ENCODE measurements at places on chromosomes 11 and 22.

DNA sequence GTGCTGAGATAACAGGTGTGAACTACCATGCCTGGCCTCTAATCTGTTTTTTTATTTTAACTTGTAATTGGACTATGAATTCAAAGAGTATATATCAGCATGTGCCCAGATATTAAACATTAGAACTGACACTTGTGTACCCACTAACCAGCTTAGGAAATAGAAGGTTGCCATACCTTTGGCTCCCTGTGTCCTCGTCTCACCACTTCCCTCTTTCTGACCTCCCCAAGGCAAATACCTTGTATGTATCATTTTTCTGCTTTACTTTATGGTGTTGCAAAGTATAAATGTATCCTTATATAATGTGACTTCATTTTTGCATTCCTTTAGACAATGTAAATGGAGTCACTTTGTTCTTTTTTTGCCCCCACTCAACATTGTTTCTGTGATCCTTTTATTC is 9.1 kb downstream of the PPP6R3 start:
- no peak for DNase-seq

DNA sequence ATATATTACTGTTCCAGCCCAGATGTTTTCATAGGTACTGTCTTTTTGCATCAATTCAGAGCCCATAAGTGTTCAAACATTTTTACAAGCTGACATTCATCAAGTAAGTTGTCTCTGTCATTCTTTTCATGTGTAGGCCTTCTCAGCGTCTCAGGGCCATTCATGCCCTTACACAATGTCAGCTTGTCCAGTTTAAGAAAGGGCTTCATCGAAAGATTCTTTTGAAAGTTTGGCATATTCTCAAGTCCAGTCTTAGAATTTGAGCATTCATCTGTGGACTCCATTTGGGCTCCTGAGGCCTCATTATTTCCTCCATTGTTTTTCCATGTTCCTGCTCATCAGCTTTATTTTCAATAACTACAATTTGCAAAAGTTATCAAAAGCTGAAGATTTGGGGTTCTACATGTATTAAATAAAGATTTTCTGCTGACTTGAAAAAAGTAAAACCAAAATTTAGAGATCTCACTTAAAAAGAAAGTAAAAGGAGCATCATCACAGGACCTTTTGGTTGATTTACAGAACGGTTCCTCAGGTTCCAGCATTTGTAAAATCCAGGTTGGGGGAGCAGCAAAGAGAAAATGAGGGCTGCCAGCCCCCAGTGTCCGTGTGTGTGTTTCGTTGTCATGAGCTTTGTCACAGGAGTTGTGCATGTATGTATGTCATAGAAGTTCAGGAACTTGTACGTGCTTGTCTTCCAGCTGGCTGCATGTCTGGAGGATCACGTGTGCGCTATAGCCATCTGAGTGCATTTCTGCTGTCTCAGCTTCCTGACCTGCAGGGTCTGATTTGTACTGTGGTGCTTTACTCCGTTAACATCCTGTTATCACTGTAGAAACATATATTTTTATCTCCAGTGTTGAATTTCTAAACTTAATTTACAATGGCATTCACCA is 15.6 kb downstream of the MOV10L1 start:
- no peak for DNase-seq

DNA sequence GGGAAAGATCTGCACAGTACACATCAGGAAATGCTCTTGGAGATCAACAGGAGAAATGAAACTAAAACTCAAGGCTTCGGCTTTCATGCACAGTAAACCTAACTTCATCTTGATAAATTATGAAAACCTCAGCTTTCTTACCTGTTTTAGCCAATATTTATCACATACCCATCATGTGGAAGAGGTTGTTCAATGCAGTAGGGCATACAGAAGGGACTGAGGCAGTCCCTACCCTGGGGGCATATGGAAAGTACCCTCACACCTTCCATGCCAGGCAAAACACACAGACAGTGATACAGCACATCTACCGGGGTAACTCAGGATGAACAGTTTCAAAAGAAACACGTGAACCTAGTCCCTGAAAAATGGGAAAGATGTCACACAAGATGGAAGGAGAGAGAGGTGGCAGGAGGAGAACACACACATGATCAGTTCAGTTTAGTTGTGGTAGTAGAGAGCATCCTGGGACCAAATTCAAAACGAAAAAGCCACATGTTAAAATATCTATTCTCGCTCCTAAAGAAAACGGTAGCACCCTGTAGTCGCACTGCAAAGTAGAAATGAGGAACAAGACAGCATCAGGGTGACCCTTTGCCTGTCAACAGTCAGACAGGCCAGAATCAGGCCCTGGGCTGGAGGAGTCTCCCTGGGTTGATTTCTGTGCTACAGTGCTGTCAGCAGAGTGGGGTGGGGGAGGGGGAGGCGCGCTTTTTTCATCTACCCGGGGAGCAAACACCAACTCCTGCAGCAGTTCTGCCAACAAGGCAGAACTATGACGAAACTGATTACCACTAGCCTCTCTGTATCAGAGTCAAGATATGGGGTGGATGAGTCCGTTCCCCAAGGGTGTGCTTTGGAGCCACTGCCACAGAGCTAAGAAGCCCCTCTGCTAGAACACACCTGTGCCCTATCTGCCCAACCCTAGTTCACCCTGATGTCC is 1.3 kb downstream of the HIRA start:
- no peak for DNase-seq

DNA sequence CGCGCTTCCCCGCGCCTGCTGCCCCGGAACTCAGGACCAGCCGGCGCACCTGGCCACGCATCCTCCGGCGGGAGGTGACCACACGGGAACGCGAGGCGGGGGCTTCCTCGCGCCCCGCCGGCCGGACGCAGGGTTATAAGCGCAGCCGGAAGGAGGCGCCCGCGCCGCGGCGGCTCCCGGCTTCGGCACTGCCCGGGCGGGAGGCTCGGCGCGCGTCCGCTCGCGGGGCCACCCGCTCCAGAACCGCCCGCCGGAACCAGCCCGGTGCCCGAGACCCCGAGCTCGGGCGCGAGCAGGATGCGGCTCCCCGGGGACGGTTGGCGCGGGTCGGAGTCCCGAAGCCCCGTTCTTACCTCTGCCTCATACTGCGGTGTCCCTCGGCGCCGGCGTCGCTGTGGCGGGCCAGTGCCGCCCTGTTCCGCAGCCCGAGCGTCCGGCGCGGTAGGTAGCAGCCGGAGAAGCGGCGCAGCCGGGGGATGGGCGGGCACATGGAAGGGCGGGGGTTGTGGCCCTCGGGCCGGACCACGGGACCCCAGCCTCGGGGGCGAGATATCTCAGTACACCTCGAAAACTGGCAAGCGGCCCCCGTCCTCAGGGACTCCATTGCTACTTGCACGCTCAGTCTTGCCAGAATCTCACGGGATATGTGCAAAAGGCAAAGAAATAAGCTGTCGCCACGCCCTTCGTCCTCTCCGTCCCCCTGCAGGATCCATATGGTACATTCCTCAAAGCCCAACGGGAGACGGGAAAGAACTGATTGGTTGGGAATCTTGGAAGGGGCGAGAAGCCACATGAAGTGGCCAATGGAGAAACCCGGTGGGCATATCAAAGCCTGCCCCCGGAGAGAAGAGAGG is 23.1 kb downstream of the MICAL3 start:
- no peak for DNase-seq

- DNase-seq = no peak
Observed at GRCh38 chr11:108398439-108398838, 68.9 kb downstream of the C11orf65 start.

DNA sequence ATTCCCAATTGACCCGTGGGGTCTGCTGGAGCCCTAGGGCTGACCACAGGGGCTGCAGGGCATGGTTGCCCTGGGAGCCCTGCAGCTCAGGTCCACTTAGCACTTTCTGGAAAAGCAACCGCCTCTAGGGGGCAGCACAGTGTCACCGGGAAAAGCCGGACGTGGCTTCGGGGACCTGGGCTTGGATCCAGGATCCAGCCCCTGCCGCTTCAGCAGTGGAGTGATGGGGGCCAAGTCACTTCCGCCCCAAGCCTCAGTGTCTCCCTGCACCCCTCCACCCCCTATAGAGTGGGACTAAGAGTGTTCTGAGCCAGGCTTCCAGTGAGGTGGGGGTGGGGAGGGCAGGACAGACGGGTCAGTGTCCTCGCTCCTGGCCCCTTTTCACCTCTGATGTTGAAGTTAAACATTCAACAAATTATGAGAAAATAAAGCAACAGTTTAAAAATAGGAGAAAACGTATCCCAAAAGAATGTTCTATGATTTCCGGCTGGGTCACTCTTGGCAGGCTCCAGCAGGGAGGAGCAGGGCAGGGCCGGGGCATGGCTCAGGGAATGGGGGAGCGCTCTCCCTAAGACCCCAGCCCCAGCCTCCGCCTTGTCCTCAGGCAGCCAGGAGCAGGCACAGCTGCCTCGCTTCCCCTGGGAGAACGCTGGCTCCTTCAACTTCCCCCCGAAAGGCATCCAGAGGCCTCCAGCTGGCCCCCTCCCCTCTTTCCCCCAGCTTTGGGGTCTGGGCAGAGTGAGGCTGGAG is 96.5 kb upstream of the FGF3 start:
- no peak for DNase-seq

- DNase-seq = no peak
Observed at GRCh38 chr11:91124363-91124762, 901.5 kb upstream of the CHORDC1 start.

- DNase-seq = no peak
Observed at GRCh38 chr11:80455818-80456217, 1015.0 kb upstream of the TENM4 start.

DNA sequence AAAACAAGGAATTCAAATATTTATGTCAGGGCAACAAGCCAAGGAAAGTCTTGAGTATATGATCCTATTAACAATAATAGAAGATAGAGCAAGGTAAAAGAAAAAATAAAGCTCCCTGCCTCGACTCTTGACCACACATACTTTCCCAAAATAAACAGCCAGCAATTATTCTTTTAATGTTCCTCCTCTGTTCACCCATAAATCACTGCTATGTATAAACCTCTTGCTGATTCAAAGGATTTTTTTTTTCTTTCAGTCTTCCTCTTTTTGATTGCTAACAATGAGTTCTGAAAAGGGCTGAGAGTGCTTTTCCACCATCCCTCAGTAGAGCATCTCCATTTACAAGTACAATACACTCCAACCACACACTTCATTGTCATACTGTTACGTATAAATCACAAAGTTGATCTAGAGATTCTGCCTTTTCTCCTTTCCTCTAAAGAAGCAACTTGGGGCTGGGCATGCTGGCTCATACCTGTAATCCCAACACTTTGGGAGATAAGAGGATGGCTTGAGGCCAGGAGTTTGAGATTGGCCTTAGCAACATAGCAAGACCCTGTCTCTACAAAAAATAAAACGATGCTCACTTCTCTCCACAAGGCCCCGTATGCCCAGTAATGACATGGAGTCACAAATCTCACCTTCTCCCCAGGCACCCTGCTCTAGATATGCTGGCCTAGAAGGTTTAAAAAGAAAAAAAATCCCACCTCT is 24.0 kb downstream of the RAB30 start:
- DNase-seq = no peak

DNA sequence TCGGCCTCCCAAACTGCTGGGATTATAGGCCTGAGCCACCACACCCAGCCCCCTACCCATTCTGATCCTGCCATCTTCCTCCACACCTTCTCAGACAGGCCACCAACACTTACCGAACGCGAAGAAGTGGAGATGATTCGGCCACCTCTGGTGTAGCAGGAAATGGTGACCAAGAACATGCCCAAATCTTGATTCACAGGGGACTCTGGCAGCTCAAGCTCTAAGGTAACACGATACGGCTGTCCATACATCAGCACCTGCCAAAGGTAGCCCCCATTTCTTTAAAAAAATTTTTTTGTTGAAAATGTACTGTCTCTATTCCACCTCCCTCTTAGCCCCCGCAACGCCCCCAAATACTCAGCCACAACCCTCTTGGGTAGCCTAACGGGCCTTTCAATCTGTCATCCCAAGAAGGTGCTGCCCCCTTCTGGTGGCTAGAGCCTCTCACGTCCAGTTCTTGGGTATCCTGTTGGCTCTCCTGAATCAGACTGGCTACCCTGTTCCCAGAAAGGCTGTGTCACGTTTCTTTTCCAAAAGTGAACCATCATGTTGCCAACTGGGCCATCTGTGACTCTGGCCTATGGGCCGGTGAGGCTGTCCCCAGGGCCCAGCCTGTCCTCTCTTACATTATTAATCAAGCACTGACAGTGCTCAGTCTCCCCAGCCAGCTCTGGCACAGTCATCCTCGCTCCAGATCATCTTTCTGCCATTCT is 5.3 kb upstream of the LRRN4CL start:
- DNase-seq = peak; percentile 62

DNA sequence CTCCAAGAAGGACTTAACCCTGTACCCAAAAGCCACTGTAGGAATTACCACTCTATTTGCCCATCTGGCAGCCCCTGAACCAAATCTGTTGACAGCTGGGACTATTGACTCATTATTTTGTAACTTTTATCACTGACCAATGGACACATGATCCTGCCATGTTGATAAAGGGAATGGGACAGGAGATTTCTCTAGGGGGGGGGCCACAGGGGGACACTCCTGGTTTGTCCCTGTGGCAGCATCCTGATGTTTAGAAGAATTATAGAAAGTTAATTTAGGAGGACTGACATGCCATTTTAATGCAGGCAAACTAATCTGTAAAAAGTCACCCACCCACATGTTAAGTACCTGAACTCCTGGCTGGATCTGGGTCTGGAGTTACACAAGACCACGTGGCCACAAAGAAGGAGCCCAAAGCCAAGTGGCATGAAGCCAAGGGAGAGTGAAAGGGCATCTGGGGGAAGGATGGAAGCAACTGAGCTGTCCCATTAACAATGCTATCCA is 558.1 kb downstream of the ETS1 start:
- DNase-seq = no peak

DNA sequence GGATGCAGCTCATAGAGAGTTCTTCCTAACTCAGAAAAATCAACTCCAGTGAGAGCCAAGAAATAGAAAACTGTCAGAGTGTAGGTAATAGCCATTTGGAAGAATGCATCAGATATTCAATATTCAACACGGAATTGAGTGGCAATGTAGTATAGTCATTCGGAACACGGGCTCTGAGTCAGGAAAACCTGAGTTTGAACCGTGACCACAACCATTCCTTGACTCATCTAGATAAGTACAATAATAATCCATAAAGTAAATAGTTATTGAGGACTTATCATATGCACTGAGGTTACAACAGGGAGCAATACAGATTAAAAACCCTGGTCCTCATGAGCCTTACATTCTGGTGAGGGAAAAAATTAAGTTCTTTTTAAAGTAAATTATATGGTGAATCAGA is 62.6 kb upstream of the PHF21A start:
- DNase-seq = no peak

GRCh38 chr22:23130697-23131096 is 11.1 kb downstream of the RSPH14 start:
- no peak for DNase-seq

DNA sequence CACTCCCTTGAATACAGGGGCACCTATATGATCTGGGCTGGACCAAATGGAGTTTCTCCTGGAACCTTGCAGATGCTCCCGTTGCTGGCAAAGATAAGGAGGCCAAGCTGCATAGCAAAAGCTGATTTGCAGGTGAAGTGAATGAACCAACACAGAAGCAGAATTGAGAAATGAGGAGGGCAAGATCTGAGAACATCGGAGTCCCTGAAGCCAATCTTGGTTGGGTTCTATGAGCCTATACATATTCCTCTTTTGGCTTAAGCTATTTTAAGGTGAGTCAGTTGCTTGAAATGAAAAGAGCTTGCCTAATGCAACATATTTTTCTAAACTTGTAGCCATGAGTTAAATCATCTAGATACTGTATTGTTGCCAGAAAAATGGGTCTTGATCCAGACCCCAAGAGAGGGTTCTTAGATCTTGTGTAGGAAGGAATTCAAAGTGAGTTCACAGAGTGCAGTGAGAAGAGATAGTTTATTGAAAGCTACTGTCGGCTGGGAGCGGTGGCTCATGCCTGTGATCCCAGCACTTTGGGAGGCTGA is 23.5 kb downstream of the WEE1 start:
- DNase-seq = no peak
